Renal pelvis (tissue), 12 donors: ENCODE measurements at places on chromosomes 1 and 21.

- no peak for DNase-seq
Observed at GRCh38 chr1:156711011-156711817, 5.8 kb upstream of the CRABP2 start.

GRCh38 chr1:114224196-114224907 is 70.7 kb upstream of the SYT6 start:
- DNase-seq: peak; percentile 59

GRCh38 chr1:31364561-31365250 is 8.2 kb downstream of the FABP3 start:
- peak; percentile 64 for DNase-seq

GRCh38 chr1:166083887-166084286 is 82.9 kb downstream of the FAM78B start:
- DNase-seq: no peak

GRCh38 chr1:10625554-10625953 is 150.8 kb downstream of the PEX14 start:
- DNase-seq: no peak

GRCh38 chr1:225845571-225846259 is 35.8 kb downstream of the EPHX1 start:
- DNase-seq: peak; percentile 66

DNA sequence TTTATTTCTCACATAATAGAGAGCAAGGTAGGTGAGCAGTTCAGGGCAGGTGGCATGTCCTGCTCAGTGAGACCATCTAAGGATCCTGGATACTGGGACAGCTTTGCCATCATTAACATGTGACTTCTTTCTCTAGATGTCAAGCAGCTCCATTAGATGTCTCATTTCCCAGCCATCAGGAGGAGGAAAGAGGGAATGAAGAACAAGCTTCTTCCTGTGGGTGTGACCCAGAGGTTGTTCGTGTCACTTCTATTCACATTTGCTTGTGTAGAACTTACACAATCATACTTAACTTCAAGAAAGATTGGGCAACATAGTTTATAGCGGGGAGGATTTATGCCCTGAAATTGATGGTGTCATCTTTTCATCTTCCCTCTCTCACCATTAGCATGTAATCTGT is 169.2 kb upstream of the B3GALT2 start:
- DNase-seq: no peak

DNA sequence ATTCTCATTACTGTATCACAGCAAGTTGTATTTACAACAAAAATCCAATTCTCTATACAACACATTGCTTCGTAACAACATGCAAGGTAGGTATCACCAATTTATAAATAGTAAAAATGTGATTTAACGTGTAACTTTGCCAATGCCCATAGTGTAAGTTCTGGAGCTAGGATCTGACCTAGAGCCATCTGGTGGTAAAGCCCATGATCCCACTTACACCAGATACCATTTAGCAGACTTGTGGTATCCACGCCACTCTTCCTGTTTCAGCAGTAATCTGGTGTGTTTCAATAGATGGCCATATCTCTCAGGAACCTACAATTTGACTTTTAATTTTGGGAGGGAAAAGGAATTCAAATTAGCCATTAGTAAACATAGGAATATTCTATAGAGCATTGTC is 10.2 kb downstream of the SETSIP start:
- no peak for DNase-seq

- DNase-seq: no peak
Observed at GRCh38 chr1:180908074-180908765, 4.5 kb upstream of the KIAA1614 start.

DNA sequence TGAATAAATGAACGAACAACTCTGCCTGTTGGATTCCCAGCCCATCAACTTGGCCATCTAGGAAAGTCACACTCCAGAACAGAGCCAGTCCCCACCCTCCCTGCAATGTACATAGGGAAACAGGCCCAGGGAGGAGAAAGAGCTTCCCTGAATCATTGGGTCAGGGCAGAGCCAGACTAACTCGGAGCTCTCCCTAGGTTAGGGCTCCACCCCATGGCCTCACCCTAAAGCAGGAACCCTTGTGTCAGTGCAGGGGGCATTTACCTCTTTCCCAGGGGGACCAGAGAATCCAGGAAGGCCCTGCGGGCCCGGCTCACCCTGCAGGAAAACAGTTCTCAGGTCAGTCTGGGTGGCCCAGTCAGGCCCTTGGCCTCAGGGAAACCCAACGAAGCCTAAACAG is 11.6 kb downstream of the COL9A2 start:
- no peak for DNase-seq

GRCh38 chr1:167935216-167936067 is 1.0 kb upstream of the DCAF6 start:
- no peak for DNase-seq

GRCh38 chr1:177909416-177909815 is 60.4 kb downstream of the SEC16B start:
- no peak for DNase-seq

- DNase-seq: peak; percentile 29
Observed at GRCh38 chr1:89631816-89632656, 884 bp upstream of the LRRC8C start.

GRCh38 chr1:10866321-10867093 is 70.1 kb upstream of the CASZ1 start:
- no peak for DNase-seq

- DNase-seq: no peak
Observed at GRCh38 chr1:68294367-68295066, 62.2 kb upstream of the WLS start.

- no peak for DNase-seq
Observed at GRCh38 chr1:39835935-39836594, 47.2 kb downstream of the TRIT1 start.

DNA sequence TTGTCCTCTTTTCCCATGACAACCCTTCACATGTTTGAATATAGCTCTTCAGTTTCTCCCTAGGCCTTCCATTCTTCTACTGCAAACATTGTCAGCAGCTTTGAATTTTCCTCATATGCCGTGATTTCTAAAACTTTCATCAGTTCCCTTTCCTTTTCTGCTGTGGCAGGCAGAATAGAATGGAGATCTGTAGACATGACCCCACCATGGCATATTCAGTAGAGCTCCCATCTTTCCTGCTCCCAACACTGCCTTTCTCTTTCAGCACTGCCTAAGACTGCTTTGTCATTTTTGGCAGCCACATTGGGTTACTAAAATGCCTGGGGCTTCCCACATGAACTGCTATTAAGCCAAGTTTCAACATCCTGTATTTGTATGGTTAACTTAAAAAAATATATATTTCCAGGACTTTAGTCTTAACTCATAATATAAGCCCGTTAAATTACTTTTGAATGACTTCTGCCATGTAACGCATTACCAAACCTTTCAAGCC is 60.9 kb downstream of the TBX19 start:
- no peak for DNase-seq
